ENCODE measurements at places on chromosomes 13 and 19. TPM values are rescaled to one million over a fixed set of nuclear protein-coding genes. Genes with fewer than 3 reads are reported as not detected.

The COLGALT1 gene
- total RNA-seq, result 36.5 TPM

The SOX1 gene
- not detected for total RNA-seq

The TICAM1 gene
- total RNA-seq, result 8.8 TPM

The ISOC2 gene
- 34.2 TPM for total RNA-seq

The DAPK3 gene
- total RNA-seq, result 57.0 TPM

The TNFSF11 gene
- total RNA-seq, result not detected

The NLRP11 gene
- 0.12 TPM for total RNA-seq

The SIGLEC8 gene
- total RNA-seq, result 0.92 TPM

The GJB6 gene
- total RNA-seq, result not detected

The ENOX1 gene
- 3.6 TPM for total RNA-seq

The ZNF443 gene
- 4.9 TPM for total RNA-seq

The SPACA4 gene
- not detected for total RNA-seq

The SETDB2 gene
- 20.0 TPM for total RNA-seq

The WDR88 gene
- total RNA-seq, result not detected

The PABPC3 gene
- total RNA-seq, result not detected

The KL gene
- total RNA-seq, result 0.40 TPM

The NOTCH3 gene
- 47.6 TPM for total RNA-seq

The STOML3 gene
- total RNA-seq, result 0.12 TPM

The RNF113B gene
- not detected for total RNA-seq

The KLK11 gene
- total RNA-seq, result 91.2 TPM

The KLK4 gene
- total RNA-seq, result not detected

The SYT5 gene
- 0.50 TPM for total RNA-seq

The PSG6 gene
- total RNA-seq, result not detected

The OR7C1 gene
- 0.05 TPM for total RNA-seq
